ENCODE measurements at places on chromosomes 11 and 22. TPM values are rescaled to one million over a fixed set of nuclear protein-coding genes. Genes with fewer than 3 reads are reported as not detected.

GRCh38 chr11:118048472-118049370, 28.2 kb upstream of the TMPRSS4 start:
- peak; percentile 8 for ATAC-seq

DNA sequence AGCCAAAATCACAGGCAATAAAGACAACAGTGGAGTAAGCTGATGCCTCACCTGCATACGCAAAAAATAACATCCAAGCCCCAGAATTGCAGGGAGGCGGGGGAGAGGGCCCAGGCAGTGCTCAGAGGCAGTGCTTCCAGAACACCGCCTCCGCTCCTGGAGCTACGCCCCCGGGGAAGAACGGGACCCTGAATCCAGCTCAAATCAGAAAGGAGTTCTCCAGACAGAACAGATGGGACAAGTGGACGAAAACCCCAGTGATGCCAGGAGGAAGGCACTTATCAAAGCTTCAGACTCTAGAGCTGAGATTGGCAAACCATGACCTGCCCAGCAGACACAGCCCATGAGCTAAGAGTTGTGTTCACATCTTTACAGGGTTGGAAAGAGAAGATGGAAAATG, 683.9 kb downstream of the TBC1D22A start:
- ATAC-seq = no peak

GRCh38 chr11:12048936-12049790, 40.7 kb upstream of the DKK3 start:
- no peak for ATAC-seq

- ATAC-seq = no peak
These were observed 186.8 kb downstream of the FAT3 start for GRCh38 chr11:92411431-92411830.

GRCh38 chr11:43516316-43516850, 157.7 kb downstream of the TTC17 start:
- ATAC-seq = no peak

- ATAC-seq = peak; percentile 60
These were observed 22.9 kb downstream of the MAML2 start for GRCh38 chr11:96319898-96320656.

GRCh38 chr11:65650547-65651338, 12.0 kb downstream of the RELA start:
- ATAC-seq = no peak

TBX1 gene
- total RNA-seq = not detected

MRGPRE gene
- not detected for total RNA-seq

ASCL2 gene
- 1.2 TPM for total RNA-seq

NUMA1 gene
- total RNA-seq = 179 TPM

PVALB gene
- not detected for total RNA-seq

WEE1 gene
- 46.9 TPM for total RNA-seq

GSTT2 gene
- 0.29 TPM for total RNA-seq
